ENCODE measurements at places on chromosomes 6 and 20.

- DNase-seq: no peak
Observed at GRCh38 chr20:25288291-25289181, 40.7 kb downstream of the PYGB start.

GRCh38 chr20:62300319-62300718, 2.5 kb upstream of the ADRM1 start:
- DNase-seq: no peak

- DNase-seq: peak; percentile 41
Observed at GRCh38 chr6:31898383-31899011, 999 bp upstream of the EHMT2 start.

- DNase-seq: no peak
Observed at GRCh38 chr6:37507077-37507476, 7.4 kb upstream of the CCDC167 start.

GRCh38 chr6:157880534-157880933, 57.5 kb downstream of the SNX9 start:
- no peak for DNase-seq

GRCh38 chr6:147117011-147117410, 87.2 kb upstream of the STXBP5 start:
- DNase-seq: no peak

GRCh38 chr6:122589115-122589514, 21.1 kb upstream of the PKIB start:
- DNase-seq: no peak

GRCh38 chr20:32626859-32627636, 41.9 kb upstream of the NOL4L start:
- no peak for DNase-seq

DNA sequence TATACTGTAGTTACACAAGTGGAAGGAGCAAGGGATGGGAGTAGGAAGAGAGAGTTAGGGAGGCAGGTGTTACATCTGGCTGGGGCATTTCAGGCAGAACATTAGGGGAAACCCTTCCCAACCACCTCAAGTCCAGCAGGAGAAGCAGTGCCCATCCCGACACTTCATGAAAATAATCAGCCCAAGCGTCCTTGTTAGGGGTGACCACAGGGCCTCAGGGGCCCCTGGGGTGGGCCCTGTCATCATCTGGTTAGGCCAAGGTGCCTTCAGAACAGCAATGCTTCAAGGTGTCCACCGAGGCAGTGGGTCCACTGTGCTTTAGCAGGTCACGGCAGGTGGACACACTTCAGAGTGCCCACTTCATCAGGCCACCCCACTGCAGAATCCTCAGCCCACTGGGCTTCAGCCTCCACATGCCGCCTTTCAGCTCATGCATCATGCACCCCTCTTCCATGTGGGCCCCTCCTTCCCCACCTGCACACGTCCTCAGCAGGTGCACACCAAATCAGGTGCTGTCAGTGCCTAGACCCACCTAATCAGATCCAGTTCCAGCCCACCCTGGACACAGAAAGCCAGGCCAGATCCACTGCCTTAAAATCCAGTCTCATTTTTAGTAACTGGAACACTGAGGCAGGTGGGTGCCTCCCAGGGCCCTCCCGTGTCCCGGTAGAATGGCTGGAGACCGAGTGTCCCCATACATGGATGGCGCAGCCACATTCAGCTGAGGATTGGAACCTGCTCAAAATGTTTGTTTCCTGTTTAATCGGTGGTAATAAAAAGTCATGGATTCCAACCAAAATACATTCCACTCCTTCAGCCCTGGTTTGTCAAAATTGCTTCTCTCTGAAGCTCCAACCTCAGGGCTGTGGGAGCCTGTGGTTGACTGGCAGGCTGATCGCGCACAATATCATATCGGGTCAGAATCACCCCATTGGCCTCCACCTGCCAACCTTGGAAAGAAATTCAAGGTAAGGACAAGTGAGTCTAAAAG, 99.5 kb downstream of the ANKRD60 start:
- no peak for DNase-seq

- DNase-seq: no peak
Observed at GRCh38 chr6:85291326-85291725, 158.6 kb upstream of the NT5E start.
